MG63 (cell line): ENCODE measurements at places on chromosomes 1 and 21. TPM values are rescaled to one million over a fixed set of nuclear protein-coding genes. Genes with fewer than 3 reads are reported as not detected.

Gene FMO3
- total RNA-seq, result not detected in 2 replicates

Gene PDZK1
- total RNA-seq, result not detected in 2 replicates

Gene GBP2
- 2.2 and 2.3 TPM in 2 replicates for total RNA-seq

Gene MRAP
- total RNA-seq, result not detected in 2 replicates

Gene CFAP74
- total RNA-seq, result 0.20 TPM in 1 of 2 replicates, not detected in the other

Gene TSPAN2
- 0.17 and 1.0 TPM in 2 replicates for total RNA-seq

Gene LELP1
- not detected in 2 replicates for total RNA-seq

Gene TBX15
- total RNA-seq, result 6.5 and 9.7 TPM in 2 replicates

Gene C1orf87
- total RNA-seq, result not detected in 2 replicates

Gene AQP10
- not detected in 2 replicates for total RNA-seq

Gene KCNJ15
- total RNA-seq, result not detected in 2 replicates

Gene KCNK1
- total RNA-seq, result 0.52 and 0.53 TPM in 2 replicates

Gene UBE2Q1
- 38.1 and 66.0 TPM in 2 replicates for total RNA-seq

Gene C1orf35
- 38.6 and 39.0 TPM in 2 replicates for total RNA-seq

Gene ARMH1
- not detected in 2 replicates for total RNA-seq

Gene PRKCZ
- 5.3 and 12.2 TPM in 2 replicates for total RNA-seq

Gene S100A7
- total RNA-seq, result not detected in 2 replicates

Gene SEMA4A
- 0.49 TPM in 1 of 2 replicates, not detected in the other for total RNA-seq

Gene SPRR2B
- not detected in 2 replicates for total RNA-seq

Gene DNALI1
- total RNA-seq, result not detected in 2 replicates

Gene SOD1
- total RNA-seq, result 352 and 381 TPM in 2 replicates

Gene BRINP3
- total RNA-seq, result not detected in 2 replicates

Gene DFFB
- 12.7 and 19.1 TPM in 2 replicates for total RNA-seq

Gene PKLR
- total RNA-seq, result not detected in 2 replicates

Gene C1orf141
- total RNA-seq, result not detected in 2 replicates

Gene SH2D5
- total RNA-seq, result 1.7 and 2.4 TPM in 2 replicates
